ACHN (cell line): ENCODE measurements at places on chromosomes 16 and 17.

GRCh38 chr16:49967012-49967559, 57.9 kb upstream of the CNEP1R1 start:
- no peak for DNase-seq

GRCh38 chr17:79577485-79578187, 33.2 kb downstream of the RBFOX3 start:
- no peak for DNase-seq

DNA sequence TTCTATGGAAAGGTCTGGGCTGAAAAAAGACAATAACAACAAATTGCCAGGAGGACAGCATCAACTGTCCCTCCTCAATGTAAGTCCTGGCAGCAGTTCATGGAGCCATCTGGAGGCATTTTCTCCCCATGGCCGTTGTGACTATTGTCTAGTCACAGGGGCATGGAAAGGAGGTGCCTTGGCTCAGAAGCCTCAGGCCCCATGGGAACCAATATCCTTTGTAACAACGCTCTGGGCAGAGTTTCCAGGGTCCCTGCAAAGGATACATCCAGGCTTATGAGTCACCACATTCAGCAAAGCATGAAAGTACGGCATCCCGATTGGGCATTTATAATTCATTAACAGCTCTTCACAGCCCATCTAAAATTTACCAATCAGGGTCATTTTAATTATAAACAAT, 85.2 kb downstream of the GLG1 start:
- DNase-seq: peak; percentile 74

DNA sequence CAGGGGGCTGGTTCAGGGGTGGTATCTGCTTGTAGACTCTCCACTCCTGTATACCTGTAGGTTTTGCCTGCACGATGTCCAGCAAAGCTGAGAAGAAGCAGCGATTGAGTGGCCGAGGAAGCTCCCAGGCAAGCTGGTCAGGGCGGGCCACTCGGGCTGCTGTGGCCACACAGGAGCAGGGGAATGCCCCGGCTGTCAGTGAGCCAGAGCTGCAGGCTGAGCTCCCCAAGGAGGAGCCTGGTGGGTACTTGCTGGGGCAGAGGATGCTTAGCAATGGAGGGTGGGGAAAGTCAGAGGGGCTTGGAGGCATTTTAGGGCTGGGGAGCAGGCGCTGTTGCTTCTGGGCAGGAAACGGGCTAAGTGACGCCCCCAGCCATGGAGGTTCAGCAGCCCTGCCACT, 2.1 kb downstream of the DNAH2 start:
- DNase-seq: no peak

GRCh38 chr17:5097101-5097834, 14.4 kb downstream of the ZNF232 start:
- no peak for DNase-seq

DNA sequence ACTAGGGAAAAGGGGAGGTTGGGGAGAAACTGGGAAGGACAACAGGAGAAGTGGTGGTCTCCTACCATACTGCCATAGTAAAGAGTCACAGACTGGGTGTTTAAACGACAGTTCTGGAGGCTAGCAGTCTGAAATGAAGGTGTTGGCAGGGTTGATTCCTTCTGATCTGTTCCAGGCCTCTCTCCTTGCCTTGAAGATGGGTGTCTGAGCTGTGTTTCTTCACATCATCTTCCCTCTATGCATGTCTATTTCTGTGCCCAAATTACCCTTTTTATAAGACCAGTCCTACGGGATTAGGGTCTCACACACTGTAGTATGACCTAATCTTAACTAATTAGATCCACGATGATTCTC, 79.8 kb upstream of the TMEM97 start:
- DNase-seq: no peak

- DNase-seq: no peak
Observed at GRCh38 chr17:78607038-78607437, 29.8 kb upstream of the DNAH17 start.

- peak; percentile 28 for DNase-seq
Observed at GRCh38 chr16:49491771-49492761, 118.5 kb downstream of the C16orf78 start.

GRCh38 chr17:73514146-73514863, 129.9 kb downstream of the SDK2 start:
- no peak for DNase-seq

GRCh38 chr17:74601944-74602572, 10.0 kb upstream of the CD300LD start:
- DNase-seq: peak; percentile 59

- DNase-seq: no peak
Observed at GRCh38 chr16:13944816-13945215, 24.9 kb downstream of the ERCC4 start.

- peak; percentile 33 for DNase-seq
Observed at GRCh38 chr17:17783116-17783824, 53.5 kb downstream of the SREBF1 start.

DNA sequence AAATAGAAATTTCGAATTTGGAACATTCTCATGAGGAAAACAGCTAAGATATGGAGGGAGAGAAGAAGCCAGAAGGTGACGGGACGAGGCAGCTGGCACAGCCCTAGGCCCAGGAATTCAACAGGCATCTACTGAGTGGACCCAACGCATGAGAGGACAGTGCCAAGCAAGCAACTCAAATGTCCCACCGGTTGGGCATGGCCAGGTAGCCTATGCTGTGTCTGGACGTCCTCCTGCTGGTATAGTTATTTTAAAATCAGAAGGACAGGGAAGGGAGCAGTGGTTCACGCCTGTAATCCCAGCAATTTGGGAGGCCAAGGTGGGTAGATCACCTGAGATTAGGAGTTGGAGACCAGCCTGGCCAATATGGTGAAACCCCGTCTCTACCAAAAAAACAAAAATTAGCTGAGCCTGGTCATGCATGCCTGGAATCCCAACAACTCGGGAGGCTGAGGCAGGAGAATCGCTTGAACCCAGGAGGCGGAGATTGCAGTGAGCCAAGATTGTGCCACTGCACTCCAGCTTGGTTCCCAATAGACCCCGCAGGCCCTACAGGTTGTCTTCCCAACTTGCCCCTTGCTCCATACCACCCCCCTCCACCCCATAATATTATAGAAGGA, 2.0 kb downstream of the GH1 start:
- DNase-seq: no peak

GRCh38 chr16:48498769-48499631, 111.0 kb downstream of the N4BP1 start:
- DNase-seq: no peak
